ENCODE measurements at places on chromosomes 16 and 17.

GRCh38 chr16:17138801-17139200, 332.0 kb downstream of the XYLT1 start:
- no peak for DNase-seq

- no peak for DNase-seq
Observed at GRCh38 chr16:75139498-75139897, 8.8 kb upstream of the ZFP1 start.

- DNase-seq, result no peak
Observed at GRCh38 chr17:67358612-67359011, 7.8 kb downstream of the PSMD12 start.

GRCh38 chr17:39138431-39139160, 12.8 kb downstream of the PLXDC1 start:
- no peak for DNase-seq

GRCh38 chr17:40341808-40342503, 22.6 kb downstream of the GJD3 start:
- no peak for DNase-seq

- no peak for DNase-seq
Observed at GRCh38 chr16:85897382-85897781, 1.6 kb upstream of the IRF8 start.

DNA sequence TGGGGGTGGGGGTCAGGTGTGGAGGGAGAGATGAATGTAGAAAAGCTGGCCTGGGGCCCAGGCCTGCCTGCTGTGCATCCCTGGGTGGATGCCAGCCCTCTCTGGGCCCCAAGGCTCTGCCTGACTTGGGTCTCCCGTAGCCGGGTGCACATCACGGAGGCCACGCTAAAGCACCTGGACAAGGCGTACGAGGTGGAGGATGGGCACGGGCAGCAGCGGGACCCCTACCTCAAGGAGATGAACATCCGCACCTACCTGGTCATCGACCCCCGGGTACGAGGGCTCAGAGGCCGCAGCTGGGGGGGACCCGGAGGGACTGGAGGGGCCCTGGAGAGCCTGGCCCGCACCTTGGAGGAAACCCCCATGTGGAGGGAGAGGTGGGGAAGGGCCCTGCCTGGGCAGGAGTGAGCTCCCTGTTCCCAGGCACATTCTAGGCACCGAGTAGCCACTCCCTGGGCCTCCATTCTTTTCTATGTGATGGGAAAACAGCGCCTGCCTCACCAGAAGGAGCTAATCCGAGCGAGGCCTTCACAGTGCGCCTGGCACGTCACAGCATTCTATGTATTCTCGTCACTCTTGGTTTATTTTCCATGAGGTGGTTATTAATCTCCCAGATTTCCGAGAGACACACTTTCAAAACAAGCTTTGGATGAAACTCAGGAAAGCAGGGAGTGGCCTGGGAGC, 34.7 kb downstream of the ADCY7 start:
- DNase-seq, result no peak

DNA sequence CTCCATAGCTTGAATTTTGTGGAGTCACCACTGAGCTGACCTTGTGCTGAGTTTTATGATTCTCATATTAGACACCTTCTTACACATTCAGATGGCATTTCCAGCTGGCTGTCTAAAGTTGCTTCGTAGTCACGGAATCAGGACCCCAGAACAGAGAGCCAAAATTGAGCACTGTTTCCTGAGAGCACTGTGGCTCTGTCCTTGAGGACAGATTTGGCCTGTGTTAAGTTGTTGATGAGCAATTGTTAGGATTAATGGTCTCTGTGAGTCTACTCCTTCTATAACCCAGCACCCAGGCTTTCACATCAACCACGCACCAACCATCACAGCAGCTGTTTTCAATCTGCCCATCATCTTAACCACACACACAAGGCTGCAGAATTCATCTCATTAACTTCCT, 277.5 kb upstream of the HSBP1 start:
- DNase-seq, result no peak

GRCh38 chr16:86354641-86355513, 155.4 kb upstream of the FOXF1 start:
- DNase-seq, result no peak

- no peak for DNase-seq
Observed at GRCh38 chr16:88688013-88688778, 1.9 kb upstream of the SNAI3 start.

- no peak for DNase-seq
Observed at GRCh38 chr17:76585033-76585648, 519 bp downstream of the ST6GALNAC2 start.

DNA sequence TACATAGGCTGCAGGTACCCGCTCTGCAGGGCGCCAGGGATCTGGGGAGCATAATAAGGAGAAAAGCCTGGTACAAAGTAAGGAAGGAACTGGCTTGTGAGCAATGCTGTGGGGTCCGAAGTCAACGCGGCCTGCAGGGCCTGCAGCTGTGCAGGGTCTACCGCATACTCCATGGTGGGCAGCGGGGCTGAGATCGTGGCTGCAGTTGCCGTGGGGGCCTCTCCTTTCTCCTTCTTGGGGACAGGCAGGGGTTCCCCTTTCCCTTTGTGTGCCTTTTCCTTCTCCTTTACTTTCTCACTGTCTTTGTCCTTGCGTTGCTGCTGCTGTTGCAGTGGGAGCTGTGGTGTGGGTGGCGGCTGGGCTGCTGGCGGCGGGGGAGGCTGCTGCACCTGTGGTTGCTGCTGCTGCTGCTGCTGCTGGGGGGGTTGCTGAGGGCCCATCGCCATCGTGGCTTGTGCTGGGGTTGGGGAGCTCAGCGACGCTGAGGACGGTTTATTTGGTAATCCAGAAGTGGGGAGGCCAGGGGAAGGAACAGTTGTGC, 259.6 kb downstream of the ZFHX3 start:
- no peak for DNase-seq

GRCh38 chr16:69240331-69240730, 53.4 kb downstream of the SNTB2 start:
- DNase-seq, result no peak

DNA sequence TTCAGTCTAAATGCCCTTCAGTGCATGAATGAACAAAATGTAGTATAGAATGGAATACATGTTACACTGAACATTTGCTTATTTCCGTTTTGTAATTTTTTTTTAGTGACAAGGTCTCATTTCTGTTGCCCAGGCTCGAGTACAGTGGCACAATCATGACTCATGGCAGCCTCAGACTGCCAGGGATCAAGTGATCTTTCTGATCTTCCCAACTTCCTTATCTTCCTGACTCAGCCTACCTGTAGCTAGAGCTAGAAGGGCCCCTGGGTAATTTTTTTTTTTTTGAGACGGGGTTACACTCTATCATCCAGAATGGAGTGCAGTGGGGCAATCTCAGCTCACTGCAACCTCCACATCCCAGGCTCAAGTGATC, 7.3 kb upstream of the SLX4 start:
- no peak for DNase-seq

GRCh38 chr16:85923153-85924021, 24.4 kb downstream of the IRF8 start:
- no peak for DNase-seq

- DNase-seq, result no peak
Observed at GRCh38 chr17:17750881-17751280, 69.6 kb downstream of the RAI1 start.

DNA sequence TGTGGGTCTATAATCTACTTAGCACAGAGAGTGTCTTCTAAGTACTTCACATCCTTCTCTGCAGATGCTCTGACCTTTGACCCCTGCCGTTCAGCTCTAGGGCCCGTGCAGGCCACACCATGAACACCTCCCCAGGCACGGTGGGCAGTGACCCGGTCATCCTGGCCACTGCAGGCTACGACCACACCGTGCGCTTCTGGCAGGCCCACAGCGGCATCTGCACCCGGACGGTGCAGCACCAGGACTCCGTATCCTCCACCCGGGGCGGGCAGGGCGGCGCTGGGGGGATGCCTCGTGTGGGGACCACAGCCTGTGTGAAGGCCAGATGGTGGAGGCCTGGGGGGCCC, 686 bp downstream of the MLST8 start:
- no peak for DNase-seq

- no peak for DNase-seq
Observed at GRCh38 chr17:983921-984320, 4.3 kb upstream of the NXN start.

DNA sequence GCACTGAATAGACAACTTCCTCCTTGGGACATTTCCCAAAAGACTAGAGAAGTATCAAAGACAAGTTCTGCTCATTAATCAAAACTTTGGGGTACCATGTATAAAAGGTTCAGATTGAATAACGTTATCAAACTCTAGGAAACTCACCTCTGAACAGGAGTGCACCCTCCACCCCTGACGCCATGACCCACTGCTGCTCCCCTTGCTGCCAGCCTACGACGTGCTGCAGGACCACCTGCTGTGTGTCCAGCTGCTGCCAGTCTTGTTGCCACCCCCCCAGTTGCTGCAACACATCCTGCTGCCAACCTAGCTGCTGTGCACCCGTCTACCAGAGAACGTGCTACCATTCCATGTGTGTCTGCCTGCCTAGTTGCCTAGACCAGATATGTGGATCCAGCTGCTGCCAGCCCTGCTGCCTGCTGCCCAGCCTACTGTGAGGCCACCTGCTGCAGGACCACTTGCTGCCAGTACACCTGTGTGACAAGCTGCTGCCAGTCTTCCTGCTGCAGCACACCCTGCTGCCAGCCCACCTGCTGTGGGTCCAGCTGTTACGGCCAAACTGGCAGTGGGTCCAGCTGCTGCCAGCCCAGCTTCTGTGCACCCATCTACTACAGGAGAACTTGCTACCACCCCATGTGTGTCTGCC, 13.8 kb upstream of the KRTAP9-2 start:
- DNase-seq, result no peak

GRCh38 chr17:46978489-46979146, 435 bp downstream of the RPRML start:
- DNase-seq, result no peak

DNA sequence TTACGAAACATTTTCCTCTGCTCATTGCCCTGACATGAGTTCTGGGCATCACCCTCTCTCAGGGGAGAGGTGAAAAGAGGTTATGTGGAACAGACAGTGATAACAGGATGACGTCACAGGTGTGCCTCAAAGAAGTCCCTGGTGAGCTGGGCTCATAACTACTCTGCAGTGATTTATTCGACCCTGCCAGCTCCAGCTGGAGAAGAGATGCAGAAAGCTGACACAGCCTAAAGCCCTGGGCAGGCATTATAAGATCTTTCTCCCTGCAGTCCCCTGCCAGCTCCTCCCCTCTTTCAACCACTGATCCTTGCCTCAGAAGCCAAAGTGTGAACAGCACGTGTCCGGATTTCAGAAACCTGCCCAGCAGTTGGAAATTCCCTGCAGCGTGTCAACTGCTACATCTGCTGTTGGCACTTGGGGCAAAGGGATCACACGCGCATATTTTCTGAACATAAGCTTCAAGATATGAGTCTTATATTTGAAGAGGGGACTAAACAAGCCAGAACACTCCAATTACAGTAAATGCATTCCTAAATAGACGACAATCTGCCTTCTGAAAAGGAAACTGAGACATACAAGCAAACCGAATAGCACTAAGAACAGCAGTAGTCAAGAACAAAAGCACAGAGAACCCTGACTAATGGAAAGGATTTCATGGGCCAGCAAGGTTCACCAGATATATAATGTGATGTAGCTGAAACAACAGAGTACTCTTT, 80.5 kb downstream of the SMG6 start:
- DNase-seq, result no peak

DNA sequence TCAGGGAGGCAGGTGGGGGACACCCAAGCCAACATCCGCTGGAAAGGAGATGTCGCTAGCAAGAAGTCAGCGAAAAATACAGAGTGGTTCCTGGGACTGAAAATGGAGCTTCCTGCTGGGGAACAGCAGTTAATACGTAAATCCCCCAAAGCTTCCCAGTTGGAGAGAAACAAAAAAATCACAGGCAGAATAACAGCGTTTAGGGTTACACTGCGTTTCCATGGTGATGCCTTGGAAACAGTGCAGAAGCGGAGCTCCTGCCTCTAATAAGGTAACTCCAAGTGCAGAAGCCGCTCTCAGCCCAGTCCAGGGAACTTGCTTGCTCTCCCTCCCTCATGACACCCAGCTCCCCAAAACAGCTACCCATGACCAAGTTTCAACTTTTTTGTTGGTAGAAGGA, 73.4 kb downstream of the PLD6 start:
- no peak for DNase-seq

DNA sequence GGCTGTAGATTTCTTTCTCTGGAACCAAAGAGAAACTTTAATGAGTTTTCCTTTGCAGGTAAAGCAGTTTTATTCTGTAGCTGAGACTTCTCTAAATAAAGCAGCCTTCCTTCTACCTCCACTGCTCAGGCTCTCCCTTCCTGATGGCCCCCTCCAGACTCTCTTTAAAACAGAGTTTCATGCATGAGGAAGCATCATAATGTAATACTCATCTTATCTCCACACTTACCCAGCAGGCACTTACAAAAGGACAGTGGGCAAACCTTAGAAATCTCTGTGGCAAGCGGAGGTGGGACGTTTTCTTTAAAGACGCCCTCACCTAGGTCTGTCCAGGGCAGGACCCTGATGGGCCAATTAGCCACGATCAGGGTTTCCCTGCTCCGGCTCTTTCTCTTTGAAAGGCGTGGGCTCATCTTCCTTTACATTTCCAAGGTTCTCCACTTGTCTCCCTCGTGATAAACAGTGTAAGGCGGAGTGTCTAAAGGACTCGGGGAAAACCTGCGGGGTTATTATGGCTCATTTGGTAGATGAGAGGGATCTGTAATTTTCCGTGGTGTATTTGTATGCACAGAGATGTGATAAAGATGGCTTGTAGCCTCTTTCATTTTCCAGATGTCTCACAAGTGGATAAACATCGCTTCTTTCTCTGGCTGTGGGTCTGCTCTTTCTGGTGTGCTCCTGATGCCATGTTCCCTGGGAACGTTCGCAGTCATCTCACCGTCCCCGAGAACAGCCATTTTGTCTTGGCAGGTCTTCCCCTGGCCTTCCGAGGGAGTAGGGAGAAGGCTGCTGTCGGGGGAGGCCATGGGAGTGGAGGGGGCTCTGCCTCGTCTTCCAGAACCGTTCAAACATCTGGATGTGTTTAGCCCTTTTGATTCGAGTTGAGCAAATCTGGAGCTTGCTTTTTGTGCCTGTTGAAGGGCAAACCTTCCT, 239.0 kb downstream of the CCDC182 start:
- DNase-seq, result no peak

DNA sequence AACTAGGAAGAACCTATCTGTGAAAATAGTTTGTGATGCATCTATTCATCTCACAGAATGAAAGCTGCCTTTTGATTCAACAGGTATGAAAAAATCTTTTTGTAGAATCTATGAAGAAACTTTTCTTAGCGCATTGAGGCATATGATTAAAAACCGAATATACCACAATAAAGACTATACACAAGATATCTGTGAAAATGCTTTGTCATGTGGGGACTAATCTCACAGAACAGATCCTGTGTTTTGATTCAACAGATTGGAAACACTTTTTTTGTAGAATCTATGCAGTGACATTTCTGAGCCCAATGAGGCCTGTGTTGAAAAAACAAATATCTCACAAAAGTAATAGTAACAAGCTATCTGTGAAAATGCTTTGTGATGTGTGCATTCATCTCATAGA, 2247.5 kb downstream of the TP53TG3F start:
- no peak for DNase-seq

GRCh38 chr16:62036101-62036801, at the start of gene CDH8:
Gene CDH8 (minus strand): TSS chr16:62036438. CDS start chr16:62021403, 15,035 bp downstream.
- no peak for DNase-seq

- DNase-seq, result no peak
Observed at GRCh38 chr16:49597796-49598195, 224.2 kb downstream of the C16orf78 start.

GRCh38 chr17:74528491-74529199, 2.6 kb downstream of the CD300LB start:
- DNase-seq, result no peak

Data from esophagus squamous epithelium (tissue), 5 donors.